ENCODE measurements at places on chromosomes 5 and 9.

DNA sequence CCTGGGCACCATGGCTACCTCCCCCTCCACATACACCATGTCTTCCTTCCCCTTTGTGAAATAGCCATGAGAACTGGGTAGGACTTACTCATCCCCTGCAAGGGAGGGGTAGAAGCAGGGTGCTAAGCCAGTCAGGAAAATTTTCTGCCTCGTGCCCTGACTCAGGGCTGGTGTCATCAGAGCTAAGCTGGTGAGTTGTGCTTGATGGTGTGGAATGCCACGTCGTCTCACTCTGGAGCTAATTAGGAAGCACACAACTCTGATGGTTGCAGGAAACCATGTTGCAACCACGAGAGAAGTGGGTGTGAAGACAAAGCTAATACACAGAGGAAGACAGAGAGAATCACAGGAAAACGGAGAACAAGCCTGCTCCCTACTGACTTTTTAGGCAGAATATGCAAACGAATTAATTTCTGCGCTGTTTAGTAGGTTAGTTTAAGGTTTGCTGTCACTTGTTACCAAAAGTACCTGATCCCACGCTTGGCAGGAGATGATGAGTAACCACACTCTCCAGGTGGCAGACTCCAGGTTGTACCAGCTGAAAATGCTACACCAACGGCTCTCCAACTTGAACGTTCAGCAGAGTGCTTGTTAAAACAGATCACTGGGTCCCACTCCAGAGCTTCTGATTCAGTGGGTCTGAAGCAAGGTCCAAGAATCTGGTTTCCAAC lies 54.5 kb downstream of the STK10 start:
- peak; percentile 32 for DNase-seq

GRCh38 chr9:124122813-124123462 lies 111.4 kb downstream of the LHX2 start:
- DNase-seq, result no peak

- no peak for DNase-seq
Measured at GRCh38 chr5:76943006-76943405, 9.8 kb upstream of the CRHBP start.

GRCh38 chr9:127004946-127005769 lies 90.6 kb downstream of the RALGPS1 start:
- peak; percentile 58 for DNase-seq

- DNase-seq, result no peak
Measured at GRCh38 chr5:175691761-175692160, 33.9 kb downstream of the HRH2 start.

DNA sequence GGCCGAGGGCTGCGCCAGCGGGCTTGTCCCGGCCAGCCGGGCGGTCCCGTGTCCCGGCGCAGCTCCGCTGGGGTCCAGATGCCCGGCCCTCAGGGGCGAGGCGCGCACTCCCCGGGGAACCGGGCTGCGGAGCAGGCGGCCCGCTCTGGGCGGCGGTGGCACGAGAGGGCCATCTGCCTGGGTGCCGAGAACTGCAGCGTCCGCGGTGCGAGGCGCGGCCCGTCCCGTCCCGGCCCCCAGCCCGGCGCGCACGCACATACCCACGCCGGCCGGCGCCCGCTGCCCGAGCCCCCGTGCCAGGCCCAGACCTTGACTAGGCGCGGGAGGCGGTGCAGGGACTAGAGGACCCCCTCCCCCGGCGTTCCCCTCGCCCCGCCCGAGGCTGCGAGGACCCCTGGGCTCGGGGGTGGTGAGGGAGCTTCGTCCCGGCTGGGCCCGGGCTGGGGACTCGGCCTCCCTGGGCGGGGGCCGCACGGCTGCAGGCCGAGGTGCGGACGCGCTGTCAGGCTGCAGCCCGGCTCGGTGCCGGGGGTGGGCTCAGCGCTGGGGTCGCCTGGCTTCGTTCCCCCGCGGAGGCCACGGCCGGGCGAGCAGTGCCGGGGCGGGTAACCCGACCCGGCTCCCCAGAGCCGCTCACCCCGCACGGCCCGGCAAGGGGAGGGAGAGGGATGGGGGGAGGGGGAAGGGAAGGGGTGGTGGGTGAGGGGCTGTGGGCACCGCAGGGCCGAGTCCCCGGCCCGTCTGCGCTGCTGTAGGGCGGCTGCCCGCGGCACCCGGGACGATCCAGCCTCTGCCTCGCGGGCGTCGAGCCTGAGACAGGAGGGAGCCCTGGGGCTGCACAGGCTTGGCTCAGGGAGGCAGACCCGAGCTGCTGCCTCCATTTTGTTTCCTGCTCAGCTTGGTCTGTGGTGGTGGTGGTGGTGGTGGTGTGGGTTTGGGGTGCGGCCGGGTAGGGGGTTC lies 1.2 kb upstream of the NSD1 start:
- no peak for DNase-seq

DNA sequence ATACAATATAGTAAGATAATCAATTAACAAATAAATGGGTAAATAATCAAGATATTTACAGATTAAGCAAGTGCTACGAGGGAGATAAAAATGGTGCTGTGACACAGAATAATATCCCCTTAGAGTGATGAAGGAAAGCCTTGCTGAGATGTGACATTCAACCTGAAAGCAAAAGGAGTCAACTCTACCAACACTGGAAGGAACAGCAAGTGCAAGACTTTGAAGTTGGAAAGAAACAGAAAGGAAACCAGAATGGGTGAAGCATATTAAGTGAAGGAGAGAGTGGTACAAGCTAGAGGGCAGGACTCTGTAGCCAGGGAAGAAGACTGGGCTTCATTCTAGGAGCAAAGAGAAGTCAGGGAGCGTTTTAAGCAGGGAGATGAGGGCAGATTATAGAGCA lies 12.2 kb upstream of the MEGF9 start:
- no peak for DNase-seq

- DNase-seq, result no peak
Measured at GRCh38 chr5:89934069-89934468, 475.5 kb downstream of the CETN3 start.

GRCh38 chr5:33080287-33080686 lies 360.5 kb upstream of the TARS1 start:
- no peak for DNase-seq

GRCh38 chr9:117470902-117471301 lies 56.0 kb upstream of the ASTN2 start:
- no peak for DNase-seq

GRCh38 chr5:157651623-157652376 lies 438 bp downstream of the SOX30 start:
- peak; percentile 81 for DNase-seq

- DNase-seq, result no peak
Measured at GRCh38 chr5:57221049-57221568, 47.2 kb downstream of the GPBP1 start.

- DNase-seq, result no peak
Measured at GRCh38 chr9:132020272-132020671, 59.4 kb downstream of the MED27 start.

DNA sequence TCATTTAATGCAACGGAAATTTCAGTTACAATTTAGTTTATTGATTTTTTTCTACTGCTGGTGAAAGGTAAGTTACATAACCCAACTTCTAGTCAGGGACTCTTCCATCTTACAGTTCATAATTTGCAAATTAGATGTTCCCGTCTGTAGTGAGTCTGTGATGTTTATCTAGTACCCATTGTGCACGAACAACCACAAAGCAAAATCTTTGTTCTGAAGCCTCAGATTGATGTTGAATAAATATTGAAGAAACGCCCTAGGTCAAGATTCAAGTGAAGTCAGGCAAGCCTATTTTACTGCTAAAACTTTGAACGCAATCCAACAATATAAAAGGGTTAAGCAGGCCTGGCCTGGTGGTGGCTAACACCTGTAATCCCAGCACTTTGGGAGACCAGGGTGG lies 43.1 kb downstream of the BASP1 start:
- DNase-seq, result no peak

- no peak for DNase-seq
Measured at GRCh38 chr5:118620233-118620632, 368.1 kb downstream of the DTWD2 start.

- no peak for DNase-seq
Measured at GRCh38 chr9:12785260-12785770, 10.5 kb downstream of the LURAP1L start.

DNA sequence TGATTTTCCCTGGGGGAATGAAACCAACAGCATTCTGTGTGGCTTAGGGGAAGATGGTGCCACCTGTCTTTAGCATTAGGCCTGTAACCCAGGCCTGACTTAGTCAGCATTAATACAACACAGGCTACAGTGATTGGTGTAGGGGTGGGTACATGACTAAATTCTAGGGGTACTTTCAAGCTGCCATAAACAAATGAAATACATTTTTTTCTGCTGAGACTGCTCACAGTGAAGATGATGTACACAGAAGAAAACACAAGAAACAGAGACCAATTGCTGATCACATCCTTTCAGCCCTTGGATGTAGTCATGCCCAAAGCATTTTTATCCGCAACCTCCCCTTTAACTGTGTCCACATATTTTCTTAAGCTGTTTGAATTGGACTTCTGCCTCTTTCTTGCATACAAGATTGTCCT lies 527.2 kb downstream of the KCTD16 start:
- DNase-seq, result no peak

GRCh38 chr9:20570756-20571155 lies 51.5 kb downstream of the MLLT3 start:
- DNase-seq, result no peak

DNA sequence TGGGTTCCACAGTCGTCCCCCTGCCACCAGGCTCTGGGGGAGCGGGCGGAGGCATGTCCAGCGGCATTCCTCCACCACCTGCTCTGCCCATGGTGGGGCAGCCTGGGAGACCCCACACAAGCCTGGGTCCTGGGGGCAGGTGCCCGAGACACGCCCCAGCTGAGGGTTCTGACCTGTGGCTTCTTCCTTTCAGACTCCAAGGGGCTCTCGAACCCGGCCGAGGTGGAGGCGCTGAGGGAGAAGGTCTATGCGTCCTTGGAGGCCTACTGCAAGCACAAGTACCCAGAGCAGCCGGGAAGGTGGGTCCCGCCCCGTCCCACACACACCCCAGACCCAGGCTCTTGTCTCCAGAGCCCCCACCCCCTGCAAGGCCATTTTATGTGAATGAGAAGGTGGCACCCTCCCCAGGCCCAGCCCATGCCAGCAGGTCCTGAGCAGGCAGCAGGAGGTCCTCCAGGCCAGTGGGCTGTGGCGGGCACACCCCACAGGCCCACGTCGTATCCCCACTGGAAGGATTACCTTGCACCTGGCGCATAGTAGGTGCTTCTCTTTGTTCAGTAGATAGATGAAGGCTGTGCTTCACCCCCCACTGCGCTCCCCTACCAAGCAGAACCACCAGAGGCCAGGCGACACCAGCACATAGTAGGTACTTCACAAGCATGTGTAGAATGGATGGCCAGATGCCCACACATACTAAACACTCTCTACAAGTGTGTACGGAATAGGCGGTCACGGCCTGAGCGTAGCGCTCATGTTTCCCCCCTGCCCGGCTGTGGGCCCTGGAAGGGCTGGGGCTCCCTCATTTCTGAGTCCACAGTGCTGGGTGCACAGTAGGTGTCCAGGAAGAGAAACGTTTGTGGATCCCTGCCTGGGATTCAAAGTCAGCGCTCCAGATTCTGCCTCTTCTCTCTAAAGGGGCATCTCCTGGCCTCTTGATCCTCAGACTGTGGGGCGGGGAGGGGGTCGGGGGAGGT lies 107.9 kb downstream of the RXRA start:
- DNase-seq, result no peak

DNA sequence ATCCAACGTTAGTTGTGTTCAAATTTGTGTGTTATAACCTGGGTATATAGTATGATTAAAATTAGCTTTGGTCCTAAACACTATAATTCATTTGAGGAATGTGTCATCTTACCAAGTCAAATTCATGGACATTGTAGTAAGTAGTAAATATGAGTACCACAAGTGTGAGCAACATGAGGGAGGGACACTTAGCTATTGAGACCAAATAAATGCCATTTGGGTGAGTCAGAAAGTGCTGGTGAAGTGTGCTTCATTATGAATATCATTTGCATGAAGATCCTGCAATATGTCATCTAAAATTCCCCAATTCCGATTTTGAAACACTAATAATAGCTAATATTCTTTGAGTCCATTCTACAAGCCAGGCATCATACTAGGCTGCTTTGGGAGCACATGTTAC lies 336.7 kb upstream of the KIF2A start:
- DNase-seq, result no peak

DNA sequence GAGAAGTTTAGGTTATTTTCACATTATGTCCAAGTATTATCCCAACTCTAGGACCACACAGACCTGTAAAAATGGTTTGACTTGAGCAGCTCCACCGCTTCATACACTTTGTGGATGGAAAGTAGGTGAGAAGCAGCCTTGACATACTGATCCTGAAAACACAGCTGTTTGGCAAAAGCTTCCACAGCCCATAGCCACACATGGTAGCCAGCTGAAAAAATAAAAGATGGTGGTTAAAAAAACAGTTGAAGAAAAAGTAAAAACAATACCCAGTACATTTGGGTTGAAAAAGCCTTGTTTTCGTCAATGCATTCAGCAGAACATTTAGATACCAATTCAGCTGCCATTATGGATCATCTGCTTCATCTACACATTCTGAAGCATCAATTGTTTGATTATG lies 36.7 kb downstream of the GEMIN5 start:
- DNase-seq, result no peak

GRCh38 chr5:134189031-134189430 lies 12.3 kb upstream of the SKP1 start:
- no peak for DNase-seq

GRCh38 chr5:83157163-83157562 lies 79.8 kb downstream of the XRCC4 start:
- no peak for DNase-seq

GRCh38 chr5:168449166-168449565 lies 37.1 kb upstream of the RARS1 start:
- no peak for DNase-seq

GRCh38 chr9:1366276-1366675 lies 316.1 kb downstream of the DMRT2 start:
- no peak for DNase-seq

- DNase-seq, result no peak
Measured at GRCh38 chr9:74503219-74503618, 6.1 kb downstream of the RORB start.

DNA sequence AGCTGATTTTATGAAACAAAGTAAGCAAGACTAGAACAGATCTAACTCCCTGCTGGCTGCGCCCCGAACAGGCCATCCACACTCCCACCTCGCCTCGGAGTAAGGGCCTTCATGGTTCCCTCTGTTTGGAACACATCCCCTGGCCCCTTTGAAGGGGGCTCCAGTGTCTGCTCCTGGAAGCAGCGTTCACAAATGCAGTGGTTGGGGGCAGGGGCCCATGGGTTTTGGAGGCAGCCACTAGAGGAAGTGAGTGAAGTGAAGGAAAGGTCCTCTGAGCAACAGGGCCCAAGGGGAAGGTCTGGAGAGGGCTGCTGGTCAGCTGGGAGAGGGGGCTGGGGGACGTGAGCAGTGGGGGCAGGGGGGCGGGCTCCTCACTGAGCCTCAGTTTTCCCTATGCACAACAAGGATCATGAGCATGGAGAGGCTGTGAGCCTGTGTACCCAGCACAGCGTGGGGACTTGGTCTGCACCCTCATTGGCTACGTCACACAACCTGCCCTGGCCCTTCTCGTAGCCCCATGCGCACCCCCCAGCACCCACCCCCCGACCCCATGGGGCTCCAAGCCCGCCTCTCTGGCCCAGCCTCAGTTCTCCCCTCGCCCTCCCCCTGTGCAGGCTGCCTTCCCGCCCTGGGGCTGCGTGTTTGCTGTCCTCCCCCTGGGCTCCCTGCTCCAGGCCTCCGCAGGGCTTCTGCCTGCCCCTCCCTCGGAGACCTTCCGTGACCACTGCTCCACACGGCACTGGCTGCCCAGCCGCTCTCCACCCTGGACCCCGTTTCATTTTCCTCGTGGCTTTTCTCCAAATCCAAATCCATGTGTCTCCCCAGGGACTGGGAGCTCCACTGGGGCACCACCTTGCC lies 39.5 kb downstream of the RASGEF1C start:
- no peak for DNase-seq

Data from activated CD4-positive, alpha-beta T cell treated with anti-CD3 and anti-CD28 coated beads, Interleukin-2, amount 50 U/mL, for 1 hour (primary cell).